SJCRH30 (cell line): ENCODE measurements at places on chromosomes 11 and 22. TPM values are rescaled to one million over a fixed set of nuclear protein-coding genes. Genes with fewer than 3 reads are reported as not detected.

GRCh38 chr11:41040474-41040873 lies 419.0 kb downstream of the LRRC4C start:
- DNase-seq, result no peak

DNA sequence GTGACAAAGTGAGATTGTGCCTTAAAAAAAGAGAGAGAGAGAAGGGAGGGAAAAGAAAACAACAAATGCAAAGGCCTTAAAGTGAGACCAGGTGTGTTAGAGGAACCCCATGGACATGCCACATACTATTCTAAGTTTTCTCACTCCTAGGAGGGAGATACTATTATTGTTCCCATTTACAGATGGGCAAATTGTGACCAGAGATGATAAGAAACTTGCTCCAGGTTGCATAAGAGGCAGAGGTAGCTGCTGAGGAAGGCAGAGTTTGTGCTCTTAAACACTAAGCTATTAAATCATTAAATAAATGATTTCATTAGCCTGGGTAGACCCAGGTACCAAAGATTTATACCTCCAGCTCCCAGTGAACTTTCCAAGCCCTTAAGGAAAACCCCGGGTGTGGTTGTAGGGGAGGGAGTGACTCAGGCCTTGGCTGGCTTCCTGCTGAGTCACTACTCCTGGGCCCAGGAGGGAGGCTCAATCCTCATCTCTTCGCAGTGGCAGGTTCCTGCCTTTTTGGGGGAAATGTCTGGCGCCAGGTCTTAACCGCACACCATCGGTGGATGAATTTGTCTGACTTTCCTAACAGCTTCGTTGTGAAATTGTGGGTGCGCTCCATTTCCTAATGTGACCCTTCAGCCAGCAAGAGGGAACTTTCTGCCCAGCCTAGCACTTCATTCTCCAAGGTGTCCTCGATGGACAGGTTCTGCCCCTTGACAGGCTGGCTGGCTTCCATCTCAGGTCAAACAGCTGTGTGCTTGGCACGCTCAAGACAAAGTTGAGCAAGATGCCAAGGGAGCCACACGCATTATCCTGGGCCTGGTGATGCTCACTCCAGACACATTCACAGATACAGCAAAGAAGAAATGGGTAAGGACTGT lies 33.4 kb upstream of the PTPRJ start:
- DNase-seq, result peak; percentile 21

TEX54 gene
- total RNA-seq, result not detected in 2 replicates

DNA sequence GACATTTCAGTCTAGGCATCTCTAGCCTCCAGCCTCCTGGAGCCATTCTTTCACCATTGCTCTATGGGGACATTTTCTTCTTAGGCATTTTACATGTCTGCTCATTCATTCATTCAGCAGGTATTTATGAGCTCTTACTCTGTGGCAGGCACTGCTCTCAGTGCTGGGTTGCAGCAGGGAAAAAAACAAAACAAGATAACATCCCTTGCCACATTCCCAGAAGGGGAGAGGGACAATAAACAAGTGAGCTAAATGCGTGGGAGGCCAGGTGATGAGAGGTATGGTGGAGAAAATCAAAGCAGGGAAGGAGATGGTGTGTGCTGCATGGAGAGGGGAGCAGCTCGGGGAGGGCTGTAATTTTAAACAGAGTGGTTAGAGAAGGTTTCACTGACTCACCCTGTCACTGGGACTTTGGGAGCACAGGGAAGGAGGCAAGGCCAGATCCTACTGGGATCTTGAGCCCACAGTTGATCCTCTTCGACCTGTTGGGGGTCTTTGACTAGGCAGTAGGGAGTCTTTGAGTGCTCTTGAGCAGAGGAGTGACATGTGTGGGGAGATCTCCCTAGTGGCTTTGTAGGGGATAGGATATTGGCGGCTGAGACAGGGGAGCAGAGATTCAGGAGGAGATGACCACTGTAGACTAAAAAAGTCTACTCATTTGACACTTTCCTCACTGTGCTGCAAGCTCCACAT lies 17.0 kb downstream of the MICAL2 start:
- no peak for DNase-seq

- DNase-seq, result no peak
These were observed 1.5 kb downstream of the HSPA8 start for GRCh38 chr11:123060277-123061000.

DNA sequence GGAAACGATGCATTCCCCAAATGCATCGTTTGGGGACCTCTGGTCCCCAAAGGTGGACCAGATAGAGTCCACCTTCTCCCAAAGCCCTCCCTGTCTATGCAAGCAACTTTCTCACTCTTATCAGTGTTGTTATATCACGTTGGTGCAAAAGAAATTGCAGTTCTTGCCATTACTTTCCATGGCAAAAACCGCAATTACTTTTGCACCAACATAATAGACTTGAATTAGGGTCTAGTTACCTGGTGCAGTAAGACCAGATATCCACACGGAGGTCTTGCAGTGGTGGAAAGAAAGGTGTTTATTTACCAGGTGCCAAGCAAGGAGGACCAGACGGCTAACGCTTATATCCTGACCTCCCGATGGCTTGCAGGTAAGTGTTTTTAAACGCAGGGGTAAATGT lies 129.0 kb downstream of the MIAT start:
- no peak for DNase-seq

GRCh38 chr11:31874631-31875191 lies 63.6 kb upstream of the PAX6 start:
- peak; percentile 64 for DNase-seq

DNA sequence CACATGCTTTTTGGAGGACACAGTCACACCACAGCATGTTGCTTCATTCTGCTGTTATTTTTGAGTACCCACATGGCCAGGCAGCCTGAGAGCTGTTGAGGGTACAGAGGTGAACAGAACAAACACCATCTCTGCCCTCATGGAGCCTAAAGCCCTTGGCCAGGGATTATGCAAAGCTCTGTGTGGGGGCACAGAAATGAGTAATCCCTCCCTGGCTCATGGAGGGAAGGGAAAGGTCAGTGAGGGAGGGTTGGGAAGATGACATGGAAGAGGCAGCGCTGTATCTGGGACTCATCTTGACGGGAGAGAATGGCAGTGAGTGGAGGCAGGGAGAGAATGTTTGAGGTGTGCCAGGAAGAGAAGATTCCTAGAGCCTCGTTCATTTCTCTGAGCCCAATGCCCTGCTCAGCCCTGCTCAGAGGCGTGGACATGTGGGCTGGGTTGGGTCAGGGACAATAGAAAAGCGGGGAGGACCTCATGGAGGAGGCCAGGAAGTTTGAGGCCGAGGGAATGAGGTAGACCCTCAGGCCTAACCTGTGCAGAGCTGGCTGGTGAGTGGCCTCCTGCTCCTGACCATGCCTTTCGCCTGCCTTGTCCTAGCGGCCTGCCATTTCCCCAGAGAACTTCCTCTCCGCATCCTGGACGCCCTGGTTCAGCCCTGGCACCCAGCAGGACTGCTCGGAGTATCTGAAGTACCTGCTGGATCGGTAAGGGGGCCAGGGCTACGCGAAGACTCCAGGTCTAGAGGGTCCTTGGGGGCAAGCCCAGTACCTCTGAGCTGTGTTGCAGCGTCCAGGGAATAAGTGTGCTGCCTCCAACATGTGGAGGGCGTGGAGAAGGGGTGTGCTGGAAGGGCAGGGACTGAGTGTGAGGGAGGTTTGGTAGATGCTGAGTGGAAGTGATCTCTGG lies 19.8 kb downstream of the USP35 start:
- DNase-seq, result no peak

PANX2 gene
- not detected in 2 replicates for total RNA-seq

PRR5 gene
- total RNA-seq, result 41.6 and 43.7 TPM in 2 replicates
